ENCODE measurements at places on chromosomes 4 and X.

GRCh38 chr4:54473798-54474197, 184.0 kb upstream of the KIT start:
- DNase-seq: no peak

DNA sequence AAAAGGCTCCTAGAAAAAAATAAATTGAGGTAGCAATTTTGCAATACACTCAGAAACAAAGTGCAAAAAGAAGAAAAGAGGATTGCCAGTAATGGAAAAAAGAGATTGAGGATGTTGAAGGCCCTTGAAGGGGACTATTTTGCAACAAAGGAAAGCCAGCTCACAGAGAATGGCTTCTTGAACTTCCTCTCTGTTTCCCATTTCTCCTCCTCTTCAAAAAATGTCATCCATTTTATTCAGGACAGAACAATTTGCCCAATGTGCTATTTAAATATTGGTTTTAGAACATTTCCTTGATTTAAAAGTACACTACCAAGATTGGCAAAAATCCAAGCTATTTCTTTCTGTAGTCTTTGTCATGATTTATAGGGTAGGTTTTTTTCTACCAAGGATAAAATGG, 60.2 kb downstream of the GASK1B start:
- no peak for DNase-seq

DNA sequence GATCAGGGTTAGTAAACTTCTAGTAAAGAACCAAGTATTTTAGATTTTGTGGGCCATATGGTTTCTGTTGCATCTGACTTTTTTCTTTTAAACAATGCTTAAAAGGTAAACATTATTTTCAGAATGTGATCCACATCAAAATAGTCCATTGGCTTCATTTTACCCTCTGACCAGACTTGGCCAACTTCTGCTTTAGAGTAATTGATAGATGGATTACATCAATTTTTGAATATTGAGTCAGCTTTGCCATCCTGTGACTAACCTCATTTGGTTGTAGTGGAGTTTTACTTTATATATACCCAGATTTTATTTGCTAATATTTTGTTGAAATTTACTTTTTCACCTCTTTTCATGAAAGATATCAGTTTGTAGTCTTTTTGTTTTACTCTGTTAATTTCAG, 559.8 kb downstream of the TLL1 start:
- no peak for DNase-seq

DNA sequence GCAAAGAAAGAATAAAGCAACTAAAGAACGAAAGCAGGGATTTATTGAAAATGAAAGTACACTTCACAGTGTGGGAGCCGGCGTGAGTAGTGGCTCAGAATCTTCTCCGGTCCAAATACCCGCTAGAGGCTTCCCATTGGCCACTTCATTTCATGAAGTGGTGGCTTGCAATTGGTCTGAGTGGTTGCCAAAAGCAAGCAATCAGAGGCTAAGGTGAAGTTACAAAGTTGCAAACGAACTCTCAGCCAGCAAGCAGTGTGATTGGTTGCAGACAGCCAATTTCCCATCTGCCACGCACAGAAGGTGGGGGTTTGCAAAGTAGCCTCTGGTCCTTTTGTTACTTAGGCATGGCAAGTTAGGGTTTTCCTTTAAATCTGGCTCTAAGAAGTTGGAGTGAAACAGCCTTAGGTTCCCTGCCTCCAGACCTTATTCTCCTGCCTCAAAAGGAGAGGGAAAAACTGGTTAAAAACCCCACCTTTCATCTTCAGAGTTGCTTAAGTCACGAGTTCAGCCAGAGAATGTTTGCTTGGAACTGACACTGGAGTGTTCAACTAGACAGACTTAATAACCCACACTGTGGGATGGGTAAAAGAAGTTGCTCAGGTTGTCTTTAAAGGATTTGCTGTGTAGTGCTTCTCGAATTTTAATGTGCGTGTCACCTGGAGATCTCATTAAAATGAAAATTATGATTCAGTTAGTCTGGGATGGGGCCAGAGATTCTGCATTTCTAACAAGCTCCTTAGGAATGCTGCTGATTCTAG, 6.9 kb upstream of the CLOCK start:
- DNase-seq: peak; percentile 74

DNA sequence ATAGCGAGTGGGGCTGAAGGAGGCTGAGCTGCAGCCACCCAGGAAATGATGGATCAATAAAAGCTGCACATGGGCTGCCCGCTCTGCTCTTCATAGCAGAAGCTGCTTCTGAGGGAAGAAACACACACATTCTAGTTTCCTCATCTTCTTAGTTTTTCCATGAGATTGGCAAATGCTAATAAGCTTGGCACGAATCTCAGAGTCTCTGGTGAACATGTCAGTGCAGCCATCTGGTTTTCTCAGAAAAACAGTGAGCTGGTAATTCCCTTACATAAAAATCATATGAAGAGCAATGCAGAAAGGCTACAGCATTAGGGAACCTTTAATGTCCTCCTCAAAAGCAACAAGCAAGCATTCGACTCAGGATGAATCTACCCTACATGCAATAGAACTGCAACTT, 69.9 kb downstream of the GATB start:
- no peak for DNase-seq

- no peak for DNase-seq
Measured at GRCh38 chrX:129755779-129756650, 17.2 kb downstream of the XPNPEP2 start.

- DNase-seq: no peak
Measured at GRCh38 chr4:188282471-188283232, 143.4 kb downstream of the TRIML1 start.

GRCh38 chrX:134396174-134396573, 63.8 kb upstream of the HPRT1 start:
- DNase-seq: no peak

DNA sequence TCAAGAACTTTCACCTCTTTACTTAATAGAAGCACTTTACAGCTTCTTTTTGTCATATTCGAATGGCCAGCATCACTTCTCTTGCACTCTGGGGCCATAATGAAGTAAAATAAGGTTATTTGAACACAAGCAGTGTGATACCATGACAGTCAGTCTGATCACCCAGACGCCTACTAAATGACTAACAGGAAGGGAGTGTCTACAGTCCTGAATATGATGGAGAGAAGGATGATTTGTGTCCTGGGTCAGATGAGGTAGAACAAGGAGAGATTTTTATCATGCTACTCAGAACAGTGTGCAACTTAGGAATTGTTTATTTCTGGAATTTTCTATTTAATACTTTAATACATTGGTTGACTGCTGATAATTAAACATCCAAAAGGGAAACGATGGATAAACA, 284.2 kb upstream of the F9 start:
- no peak for DNase-seq

GRCh38 chr4:95548738-95549245, at the start of gene UNC5C:
Gene UNC5C (minus strand): TSS chr4:95548973.
- DNase-seq: peak; percentile 48

DNA sequence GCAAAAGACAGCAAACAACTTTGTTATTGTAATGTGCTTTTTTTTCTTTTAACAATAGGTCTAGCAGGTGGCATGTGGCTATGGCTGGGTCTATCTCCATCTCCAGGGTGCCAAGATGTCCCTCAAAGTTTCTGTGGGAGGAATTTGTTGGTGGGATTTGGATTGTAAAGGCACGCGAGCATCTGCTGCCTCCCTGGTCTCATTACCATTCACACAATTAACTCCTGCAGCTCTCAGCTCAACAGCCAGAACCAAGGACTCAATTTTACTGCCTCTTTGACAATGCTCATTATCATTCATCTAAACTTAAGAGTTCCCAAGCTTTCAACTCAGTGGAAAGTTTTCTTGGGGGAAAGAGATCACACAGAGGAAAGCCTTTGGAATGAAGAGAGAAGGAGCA, 10.9 kb upstream of the PCDH18 start:
- DNase-seq: no peak

DNA sequence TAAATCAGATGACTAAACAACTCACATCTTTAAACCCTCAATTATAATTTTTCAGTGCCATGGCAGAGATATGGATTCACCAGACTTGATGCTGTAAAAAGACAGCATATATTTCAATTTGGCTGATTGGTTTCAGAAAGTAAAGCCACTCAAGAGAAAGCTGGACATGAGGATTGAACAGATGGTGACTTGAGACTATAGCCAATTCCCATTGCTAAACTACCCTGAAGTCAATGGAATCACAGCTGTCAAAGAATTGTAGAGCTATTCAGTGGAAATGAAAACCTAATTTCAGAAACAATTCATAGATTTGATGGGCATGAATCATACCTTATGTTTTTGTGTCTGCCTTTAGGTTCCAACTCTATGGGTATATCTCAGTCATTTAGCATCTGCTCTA, 510.6 kb upstream of the BOD1L1 start:
- DNase-seq: no peak

DNA sequence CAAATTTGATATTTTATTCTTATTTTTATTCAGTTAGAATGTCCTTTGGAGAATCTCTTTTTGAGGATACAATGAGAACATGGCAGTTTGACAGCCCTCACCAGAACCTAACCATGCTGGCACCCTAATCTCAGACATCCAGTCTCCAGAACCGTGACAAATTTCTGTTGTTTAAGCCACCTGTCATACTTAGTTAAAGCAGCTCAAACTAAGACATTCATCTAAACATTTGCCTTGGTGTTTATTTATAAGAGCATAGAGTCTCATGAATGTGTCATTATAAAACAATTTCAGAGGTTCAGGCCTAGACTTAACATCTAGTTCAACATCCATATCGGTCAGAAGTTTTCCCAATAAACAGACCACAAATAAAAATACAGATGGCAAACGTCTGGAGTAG, 125.1 kb upstream of the FUNDC1 start:
- DNase-seq: peak; percentile 0

GRCh38 chr4:175341203-175341755, 423.1 kb downstream of the ADAM29 start:
- DNase-seq: no peak

- DNase-seq: no peak
Measured at GRCh38 chr4:138555108-138555507, 313.0 kb upstream of the SLC7A11 start.

DNA sequence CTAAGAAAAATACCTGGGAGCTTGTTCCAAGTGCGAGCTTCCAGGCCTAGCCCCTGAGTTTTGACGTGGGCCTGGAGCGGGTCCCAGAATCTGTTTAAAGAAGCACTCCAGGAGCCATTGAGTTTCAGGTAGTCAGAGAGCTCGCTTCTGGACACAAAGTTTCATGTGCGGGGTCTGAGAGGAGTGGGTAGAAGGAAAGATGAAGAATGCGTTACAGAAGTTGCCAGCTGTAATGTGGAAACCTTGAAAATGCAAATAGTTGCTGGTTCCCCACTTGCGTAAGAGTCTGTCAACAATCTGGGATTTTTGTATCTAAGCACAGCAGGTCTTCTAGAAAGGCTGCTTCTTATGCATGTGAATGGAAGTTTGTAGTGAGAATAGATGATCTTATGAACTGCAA, 77.5 kb upstream of the CLCN4 start:
- DNase-seq: no peak

GRCh38 chrX:41664375-41664901, 24.3 kb upstream of the GPR34 start:
- no peak for DNase-seq

- no peak for DNase-seq
Measured at GRCh38 chrX:100479329-100479728, 69.3 kb upstream of the PCDH19 start.

- DNase-seq: no peak
Measured at GRCh38 chrX:44422631-44423030, 79.2 kb upstream of the EFHC2 start.

- DNase-seq: no peak
Measured at GRCh38 chrX:110786486-110786885, 9.1 kb downstream of the CHRDL1 start.

DNA sequence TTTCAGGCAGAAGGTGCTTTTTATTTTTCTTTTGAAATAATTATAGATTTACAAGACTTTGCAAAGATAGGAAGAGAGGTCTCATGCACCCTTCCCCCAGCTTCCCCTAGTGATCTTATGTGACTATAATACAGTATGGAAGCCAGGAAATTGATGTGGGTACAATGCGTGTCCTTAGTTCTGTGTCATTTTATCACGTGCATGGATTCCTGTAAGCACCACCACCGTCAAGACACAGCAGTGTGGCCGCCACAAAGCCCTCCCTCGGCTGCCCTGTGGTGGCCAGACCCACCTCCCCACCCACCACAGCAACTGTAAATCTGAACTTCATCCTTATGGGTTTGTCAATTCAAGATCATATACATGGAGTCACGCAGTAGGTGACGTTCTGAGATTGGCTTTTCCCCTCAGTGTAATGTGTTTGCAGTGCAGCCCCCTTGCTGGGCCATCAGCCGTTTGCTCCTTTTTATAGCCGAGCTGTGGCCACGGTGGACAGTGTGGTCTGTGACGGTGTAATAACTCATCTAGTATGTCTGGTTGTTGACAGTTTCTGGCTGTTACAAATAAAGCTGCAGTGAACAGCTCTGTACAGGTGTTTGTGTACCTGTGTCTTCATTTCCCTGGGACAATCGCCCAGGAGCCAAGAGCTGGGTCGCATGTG, 10.9 kb upstream of the HTRA3 start:
- DNase-seq: no peak

DNA sequence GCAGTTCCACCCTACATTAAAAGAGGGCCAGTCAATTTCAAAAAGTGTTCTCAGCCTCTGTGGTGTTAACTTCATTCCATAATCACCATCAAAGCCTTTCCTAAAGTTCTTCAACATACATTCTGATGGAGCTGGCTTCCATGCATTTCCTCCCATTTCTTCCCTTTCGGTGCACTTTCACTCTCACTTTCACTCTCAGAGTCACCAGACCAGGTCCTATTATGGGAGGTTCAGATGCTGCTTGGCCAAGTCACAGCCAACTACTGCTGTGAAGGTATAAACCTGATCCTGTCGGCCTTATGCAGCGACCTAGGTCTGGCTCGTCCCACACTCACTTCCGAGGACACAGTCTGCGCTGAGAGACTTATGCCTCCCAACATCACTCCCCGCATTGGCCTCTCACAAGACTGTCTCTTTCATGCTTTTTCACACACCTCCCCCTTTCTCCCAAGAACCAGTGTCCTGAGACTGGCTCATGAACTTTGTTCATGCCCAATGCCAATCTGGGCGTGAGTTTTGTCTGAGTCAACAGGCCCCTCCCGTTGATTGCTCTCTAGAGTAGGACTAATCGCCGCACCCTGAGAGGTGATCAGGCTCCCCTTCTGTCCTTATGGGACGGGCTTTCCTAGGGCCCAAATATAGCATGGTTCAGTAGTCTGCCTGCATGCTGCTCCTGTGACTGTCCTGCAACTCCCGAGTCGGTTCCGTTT, 60.8 kb upstream of the XAGE1B start:
- no peak for DNase-seq

- DNase-seq: no peak
Measured at GRCh38 chrX:68682790-68683189, 35.3 kb downstream of the STARD8 start.

DNA sequence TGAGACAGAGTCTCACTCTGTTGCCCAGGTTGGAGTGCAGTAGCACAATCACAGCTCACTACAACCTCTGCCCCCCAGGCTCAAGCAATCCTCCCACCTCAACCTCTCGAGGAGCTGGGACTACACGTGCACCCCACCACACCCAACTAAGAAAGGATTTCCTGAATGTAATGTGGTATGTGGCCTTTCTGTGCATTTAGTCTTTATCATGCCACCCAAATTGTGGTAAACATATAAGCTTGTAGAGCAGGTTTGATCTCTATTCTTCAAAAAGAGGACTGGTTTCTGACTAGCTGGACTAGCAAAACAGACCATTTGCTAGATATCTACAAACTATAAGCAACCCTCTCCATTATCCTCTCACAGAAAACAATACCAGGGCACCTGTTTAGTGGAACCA, 33.6 kb downstream of the ELOVL6 start:
- DNase-seq: no peak
